ENCODE measurements at places on chromosomes 7 and 10.

DNA sequence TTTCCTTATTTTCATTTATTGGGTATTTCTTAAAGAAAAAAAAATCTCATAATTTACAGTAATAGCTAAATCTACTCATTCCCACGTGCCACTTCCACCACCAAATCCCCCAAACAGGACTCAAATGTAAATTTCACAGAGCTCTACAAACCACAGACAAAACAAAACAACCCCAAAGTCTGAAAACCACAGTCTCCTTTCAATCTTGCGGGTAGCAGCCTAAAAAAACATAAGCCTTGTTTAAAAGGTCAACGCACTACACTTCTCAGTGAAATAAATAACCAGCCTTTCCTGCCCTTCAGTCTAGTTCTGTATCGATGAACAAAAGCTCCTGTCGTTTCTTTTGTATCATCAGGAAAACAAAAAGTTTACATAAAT, 121.8 kb upstream of the AFAP1L2 start:
- DNase-seq: no peak

DNA sequence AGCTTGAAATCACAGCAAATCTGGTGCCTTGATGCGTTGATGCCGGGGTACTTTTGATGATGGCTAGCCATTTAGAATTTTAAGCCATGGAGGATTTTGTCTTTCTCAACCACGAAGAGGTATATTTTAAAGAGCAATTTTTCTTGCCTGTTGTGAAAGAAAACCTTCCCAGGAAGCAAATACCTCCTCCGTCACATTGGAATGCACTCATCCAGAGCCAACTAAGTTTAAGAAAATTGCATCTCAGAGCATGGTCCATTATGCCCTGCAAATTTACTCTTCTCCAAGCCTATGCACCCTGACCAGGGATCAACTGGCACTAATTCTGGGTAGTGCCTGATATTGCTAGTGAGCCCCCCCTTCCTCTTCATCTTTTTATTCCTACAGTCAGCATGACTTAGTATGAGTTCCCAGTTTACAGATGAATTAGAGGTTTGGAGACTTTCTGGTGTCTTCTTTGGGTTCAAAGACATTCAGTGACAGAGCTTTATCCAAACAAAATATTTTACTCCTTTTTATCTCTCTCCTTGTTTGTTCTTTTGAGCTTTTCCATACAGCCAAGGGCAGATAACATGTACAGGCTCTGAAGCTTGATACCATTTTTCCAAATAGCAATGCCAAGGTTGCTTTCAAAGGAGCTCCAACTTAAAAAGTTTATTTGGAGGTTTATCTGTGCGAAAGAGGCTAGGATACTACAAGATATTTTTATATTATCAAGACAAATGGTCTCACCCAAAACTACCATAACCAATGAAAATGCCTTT, 56.6 kb upstream of the ANK3 start:
- no peak for DNase-seq

DNA sequence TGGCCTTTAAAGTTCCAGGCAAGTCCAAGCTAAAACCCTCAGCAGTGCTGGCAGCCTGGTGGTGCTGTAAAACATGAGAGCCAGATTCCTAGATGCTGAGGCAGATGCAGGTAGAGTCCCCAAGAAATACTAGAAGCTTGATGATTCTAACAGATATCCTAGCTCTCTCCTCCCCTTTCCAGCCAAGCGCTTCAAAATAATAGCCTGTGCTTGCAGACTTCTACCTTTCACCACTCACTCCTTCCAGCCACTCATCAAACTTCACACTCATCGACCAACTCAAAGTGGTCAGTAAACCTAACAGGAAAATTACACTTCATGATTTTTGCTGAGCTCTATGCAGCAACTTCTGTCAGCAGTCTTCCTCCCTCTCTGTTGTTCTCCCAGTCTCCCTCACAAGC, 50.2 kb downstream of the LMBR1 start:
- DNase-seq: no peak

DNA sequence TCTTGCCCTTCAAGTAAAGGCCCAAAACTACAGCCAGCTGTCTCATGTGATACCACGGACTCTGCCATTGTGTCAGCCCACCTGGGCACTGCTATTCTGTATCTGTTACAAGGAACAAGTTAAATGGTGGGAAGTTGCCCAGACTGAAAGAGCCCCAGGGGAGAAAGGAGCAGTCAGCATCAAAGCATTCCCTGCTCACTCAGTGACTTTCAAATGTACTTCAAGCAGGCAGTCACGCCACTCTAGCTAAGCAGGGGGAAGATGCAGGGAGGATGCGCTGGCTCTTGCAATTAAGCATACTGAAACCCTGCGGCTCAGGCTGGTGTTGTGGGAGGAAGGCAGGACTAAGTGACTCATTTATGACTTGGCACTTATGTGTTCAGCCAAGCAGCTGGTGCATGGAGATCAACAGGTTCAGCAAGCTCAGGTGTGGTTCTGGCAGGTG, 1249.6 kb downstream of the TYW1 start:
- peak; percentile 5 for DNase-seq

- DNase-seq: peak; percentile 4
Measured at GRCh38 chr10:46524472-46525176, 31.8 kb downstream of the GPRIN2 start.

- no peak for DNase-seq
Measured at GRCh38 chr10:69801434-69802315, at the start of gene COL13A1. COL13A1 (plus strand) TSS chr10:69801906; CDS start chr10:69802424, 518 bp downstream.

DNA sequence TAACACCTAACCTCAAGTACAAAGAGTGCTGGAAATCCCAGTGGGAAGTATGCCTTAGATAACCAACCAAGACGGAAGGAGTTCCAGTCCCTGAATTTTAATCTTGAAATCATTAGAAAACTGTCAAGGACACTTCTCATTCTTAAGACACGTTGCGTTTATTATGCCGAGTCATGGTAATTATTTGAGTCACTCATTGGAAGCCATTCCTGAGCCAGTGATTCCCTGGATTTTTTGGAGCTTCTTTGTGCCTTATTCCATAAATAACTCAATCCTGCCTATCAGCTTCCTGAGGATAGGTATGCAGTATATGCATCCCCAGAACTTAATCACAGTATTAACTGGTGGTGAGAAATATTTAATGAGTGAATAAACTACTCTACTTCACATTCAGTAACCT, 77.4 kb downstream of the PPP1R17 start:
- DNase-seq: no peak

- no peak for DNase-seq
Measured at GRCh38 chr10:103850572-103850895, 4.8 kb downstream of the SH3PXD2A start.

GRCh38 chr7:92360387-92360786, 86.9 kb upstream of the GATAD1 start:
- DNase-seq: no peak

DNA sequence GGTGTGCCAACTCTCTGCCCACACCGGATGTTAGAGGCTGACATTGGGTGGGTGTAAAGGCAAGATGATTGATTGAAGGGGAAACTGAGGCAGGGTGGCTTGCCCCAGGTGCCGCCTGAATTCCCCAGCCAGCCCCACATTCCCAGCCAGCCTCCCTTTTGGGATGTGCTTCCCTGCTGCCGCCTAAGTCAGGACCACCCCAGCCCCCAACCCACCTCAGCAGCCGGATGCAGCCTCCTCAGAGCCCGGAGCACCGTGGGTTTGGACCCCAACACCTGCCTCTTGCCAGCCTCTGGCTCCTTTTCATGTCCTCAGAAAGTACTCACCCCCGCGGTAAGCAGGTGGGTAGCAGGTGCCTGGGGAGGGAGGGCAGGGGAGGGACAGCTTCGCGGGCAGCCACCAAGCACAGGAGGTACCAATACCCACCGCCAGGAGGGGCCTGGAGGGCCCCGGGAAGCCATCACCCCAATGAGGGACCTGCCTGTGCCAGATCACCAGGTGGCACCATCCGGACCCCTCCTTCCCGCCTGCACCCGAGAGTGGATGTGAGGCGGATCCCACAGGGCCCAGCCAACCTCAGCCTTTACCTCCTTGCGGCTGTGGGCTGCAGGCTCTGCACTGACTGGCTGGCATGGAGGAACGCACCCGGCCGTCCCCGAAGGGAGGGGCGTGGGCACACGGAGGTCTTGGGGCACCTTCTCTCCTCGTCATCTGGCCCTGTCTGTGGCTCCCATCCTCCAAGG, 60.5 kb downstream of the PWWP2B start:
- peak; percentile 31 for DNase-seq
